ENCODE measurements at places on chromosomes 5 and 9.

DNA sequence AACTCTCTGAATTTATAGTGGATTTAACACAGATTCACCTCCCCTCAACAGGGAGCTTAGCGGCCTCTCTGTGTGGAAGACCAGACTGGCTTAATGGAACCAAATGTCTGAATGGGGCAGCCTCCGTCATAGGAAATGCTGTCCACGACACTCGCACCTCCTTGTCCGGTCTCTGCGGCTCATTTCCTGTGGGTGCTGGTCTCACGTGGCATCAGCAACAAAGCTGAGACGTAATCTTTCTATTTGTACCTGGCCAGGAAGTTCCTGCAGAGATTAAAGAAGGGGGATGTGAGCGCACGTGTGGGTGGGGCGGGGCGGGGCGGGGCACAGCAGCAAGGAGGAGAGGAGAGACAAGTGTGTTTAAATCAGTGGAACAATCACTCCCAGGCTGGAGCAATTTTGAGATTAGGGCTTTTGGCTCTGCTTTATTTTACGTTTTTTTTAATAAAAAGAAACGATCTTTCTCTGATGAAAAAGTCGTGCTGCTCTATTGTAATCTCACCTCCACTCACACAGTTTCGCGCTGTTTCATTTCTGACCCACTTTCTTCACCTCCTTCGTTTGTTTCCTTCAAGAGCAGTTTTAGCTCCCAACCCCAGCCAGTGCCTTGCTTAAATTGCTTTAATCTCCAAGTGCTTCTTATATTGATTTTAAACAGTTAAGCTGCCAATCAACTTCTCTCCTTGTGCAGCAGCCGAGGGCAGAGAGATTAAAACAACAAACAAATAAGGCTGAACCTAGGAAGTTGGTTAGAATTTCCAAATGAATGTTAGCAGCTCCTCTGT lies 132.2 kb upstream of the ASTN2 start:
- DNase-seq = no peak

- DNase-seq = no peak
Measured at GRCh38 chr5:68849103-68849502, 244.7 kb upstream of the SLC30A5 start.

- DNase-seq = no peak
Measured at GRCh38 chr9:34876096-34876495, 82.0 kb upstream of the PHF24 start.

- DNase-seq = no peak
Measured at GRCh38 chr5:37234288-37234687, 14.9 kb downstream of the CPLANE1 start.

- no peak for DNase-seq
Measured at GRCh38 chr9:106718936-106719335, 144.0 kb upstream of the ZNF462 start.

GRCh38 chr5:80798166-80798565 lies 143.4 kb upstream of the DHFR start:
- DNase-seq = no peak

DNA sequence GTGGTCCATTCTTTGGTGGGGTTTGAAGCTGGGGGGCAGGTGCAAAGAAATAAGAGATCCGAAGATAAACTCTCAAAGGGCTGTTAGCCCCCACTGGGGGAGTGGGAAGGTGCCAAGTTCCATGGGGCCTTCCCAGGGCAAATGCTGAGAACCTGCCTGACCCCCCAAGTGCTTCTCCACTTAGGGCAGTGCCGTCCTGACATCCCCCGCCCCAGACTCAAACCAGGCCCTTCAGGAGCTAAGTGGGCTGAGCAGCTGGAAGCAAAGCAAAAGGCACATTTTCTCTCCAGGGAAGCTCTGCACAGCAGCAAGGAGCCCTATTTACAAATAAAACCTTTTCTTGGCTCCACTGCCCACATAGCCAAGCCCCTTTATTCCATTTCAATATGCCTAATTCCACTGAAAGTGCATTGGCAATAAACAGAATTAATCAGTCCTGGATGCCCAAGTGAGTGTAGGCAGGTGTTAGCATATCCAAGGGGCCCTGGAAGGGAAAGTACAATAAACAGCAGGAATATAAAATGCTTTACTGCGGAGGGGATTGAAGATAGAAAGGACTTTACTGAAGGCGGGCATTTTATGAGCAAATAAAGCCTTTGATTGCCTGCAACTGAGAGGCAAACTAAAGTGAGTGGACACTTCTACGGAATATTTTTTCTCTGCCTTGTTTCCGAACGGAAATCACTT lies 44.6 kb downstream of the WHRN start:
- no peak for DNase-seq

GRCh38 chr5:68046445-68046844 lies 169.1 kb upstream of the PIK3R1 start:
- DNase-seq = peak; percentile 85

- DNase-seq = peak; percentile 32
Measured at GRCh38 chr9:132372177-132373095, 17.6 kb upstream of the SETX start.

GRCh38 chr9:113350937-113351336 lies 1.6 kb downstream of the BSPRY start:
- DNase-seq = no peak

DNA sequence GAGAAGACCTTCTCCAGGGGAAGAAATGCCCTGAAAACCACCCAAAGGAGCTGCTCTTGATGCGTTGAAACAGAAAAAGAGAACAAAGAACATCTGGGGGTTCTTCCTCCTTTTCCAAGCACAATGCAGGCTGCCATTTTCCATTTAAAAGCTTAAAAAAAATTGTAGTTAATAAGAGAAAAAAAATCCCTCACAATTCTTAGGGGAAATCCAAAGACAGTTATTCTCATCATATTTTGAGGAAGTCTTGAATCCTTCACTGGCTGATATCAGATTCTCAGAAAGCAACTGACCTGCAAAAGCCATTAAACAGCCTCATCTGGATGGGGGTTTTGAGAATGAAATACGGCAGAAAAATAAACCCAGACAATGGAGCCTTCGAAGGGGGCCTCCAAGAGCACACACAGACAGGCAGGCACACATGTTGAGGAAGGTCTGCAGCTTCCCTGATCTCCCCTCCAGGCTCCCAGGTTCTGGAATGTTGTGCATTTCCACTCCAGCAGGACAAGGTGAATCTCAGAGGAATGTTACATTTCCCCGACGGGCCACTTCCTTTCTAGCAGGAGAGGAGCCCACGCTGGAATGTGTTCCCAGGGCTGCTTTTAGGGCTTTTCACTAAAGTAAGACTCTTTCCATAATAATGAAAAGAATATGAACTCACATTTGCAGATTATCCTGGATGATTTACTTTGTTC lies 159.4 kb upstream of the S1PR3 start:
- DNase-seq = no peak

DNA sequence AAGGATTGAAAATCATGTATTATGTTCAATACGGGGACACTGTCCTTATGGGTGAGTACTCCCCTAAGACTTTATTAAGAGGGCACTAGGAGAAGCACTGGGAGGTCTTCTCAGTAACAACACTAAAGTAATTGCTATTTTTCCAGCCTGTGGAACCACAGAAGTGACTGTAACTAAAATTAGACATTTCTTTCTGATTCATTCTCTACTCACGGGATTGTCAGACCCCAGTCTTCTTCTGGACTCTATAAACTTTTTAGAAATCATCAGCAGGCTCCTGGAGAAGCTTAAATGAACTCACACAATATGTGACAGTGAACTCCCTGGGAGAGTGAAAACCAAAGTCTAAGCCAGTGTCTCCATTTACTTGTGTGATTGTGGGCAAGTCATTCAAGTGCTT lies 14.5 kb downstream of the TLR4 start:
- DNase-seq = no peak

DNA sequence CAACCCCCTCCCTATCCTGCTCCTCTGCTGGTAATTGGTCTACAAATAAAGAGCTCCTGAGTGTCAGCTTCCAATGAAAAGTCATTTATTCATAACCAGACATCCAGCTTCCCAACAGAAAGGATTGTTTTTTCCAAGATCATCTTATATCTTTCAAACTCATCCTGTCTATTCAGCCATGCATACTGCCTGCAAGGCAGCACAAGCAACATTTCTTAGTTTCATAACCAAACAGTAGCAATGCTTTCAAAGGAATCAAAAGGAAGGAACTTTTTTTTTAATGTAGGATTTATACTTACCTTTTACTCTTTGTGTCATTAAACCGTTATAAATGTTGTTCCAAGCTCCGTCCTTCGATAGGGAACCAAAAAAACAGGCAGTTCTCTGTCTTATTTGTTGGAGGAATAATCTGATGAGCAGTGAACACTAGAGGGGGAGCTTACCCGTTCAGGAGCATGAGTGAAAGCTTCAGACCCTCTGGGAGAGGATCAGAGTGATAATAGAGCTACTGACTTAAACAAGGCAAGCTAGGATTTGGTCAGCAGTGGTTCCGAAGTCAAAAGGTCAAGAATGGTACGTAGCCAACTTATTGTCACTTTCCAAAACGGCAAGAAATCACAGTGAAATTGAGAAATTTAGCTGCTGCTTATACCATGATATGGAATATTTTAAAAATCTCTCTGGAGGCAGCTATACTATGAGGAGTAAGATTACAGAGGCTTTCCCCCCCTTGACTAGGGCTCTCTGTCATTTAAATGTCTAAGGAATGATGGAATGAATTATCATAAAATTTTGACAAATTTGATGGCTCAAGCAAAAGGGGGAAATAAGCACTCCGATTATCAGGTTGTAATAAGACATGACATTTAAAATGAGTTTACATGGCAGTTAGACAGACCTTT lies 892.9 kb downstream of the NR2F1-AS1 start:
- peak; percentile 11 for DNase-seq

DNA sequence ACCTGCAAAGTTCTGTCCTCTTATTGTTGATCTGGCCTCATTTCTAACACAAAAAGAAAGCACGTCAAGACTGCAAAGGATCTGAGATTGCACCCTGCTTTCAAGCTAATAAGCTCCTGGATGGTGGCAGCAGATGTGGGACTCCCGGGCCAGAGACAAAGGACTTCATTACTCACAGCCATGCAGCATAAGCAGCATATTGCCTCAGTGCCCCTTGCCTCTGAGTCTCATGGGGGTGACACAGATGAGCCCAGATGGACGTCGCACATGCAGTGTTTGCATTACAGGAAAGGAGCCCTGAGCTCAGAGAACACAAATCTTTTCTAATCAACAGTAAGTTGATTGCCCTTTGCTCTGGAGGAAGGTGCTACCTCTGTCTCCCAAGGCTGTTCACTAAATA lies 105.0 kb downstream of the SLC28A3 start:
- DNase-seq = no peak

DNA sequence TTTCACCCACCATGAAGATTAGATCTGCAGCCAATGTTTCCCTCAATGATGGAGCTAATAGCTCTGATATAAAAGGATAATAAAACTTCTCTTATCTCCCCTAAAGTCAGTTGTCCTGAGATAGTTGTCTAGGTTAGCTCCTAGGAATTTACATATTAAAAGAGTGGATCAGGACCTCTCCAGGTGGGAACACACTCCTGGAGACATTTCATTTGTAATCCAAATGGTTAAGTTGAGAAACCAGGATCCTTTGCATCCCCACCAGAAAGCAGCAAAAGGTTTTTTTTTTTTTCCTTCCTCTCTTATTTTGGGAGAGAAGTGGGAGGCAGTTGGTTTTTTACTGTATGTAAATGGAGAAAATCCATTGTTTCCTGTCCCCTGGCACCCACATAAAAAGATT lies 182.5 kb upstream of the FBXL17 start:
- DNase-seq = no peak

GRCh38 chr5:3994628-3995027 lies 399.0 kb downstream of the IRX1 start:
- DNase-seq = no peak

DNA sequence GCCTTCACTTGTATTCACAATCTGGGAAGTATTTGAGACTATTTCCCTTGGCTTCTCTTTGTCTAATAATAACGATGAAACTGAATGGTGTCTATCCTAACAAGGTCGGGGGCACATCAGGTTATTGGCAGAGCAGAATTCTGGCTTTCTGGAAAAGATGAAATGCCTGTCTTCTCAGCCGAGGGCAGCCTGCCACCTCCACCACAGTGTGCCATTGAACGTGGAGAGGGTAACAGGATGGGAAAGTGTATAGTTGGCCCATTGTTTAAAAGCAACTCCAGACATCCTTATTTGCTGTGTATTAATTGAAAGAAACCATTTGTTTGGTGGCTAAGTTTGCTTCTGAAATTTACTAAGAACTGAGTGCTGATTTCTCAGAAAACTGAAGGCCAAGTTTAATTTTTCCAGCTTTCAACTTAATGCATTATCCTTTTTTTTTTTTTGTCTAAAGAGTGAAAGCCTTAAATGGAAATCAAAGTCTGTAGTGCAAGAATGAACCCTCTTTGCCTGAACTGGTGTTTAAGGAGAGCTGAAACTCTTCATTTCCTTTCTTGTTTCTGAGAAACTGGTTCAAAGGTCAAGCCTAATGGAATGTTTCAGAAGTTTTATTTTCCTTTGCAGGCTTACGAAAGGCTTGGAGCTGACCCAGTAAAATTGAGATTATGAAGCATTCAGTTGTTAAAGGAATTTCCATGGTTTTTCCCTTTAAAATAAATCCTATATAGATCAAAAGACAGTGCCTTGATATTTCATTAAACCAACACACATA lies 563.7 kb upstream of the DAP start:
- no peak for DNase-seq

- no peak for DNase-seq
Measured at GRCh38 chr5:139657363-139658321, 9.5 kb downstream of the CXXC5 start.

- no peak for DNase-seq
Measured at GRCh38 chr5:78691084-78691960, 42.8 kb upstream of the LHFPL2 start.

DNA sequence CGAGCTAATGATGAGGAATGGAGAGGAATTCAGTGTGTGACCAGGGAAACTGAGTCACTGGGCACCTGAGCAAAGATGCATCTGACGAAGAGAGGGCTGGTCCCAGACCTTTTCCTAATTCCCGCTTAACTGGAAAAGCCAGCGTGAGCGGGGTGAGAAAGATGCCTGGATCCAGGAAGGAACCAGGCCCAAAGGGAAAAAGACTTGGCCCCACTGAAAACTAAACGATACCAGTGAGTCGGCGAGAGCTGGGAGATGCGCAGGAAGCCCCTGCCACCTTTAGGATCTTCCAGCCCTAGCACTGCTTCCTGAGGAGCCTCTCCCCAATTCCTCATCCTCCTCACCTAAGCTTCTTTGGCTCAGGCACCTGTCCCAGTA lies 499 bp upstream of the FCHSD1 start:
- no peak for DNase-seq

GRCh38 chr9:124764774-124765438 lies 6.2 kb downstream of the NR6A1 start:
- peak; percentile 70 for DNase-seq

GRCh38 chr9:68898781-68899439 lies 115.0 kb downstream of the PRKACG start:
- DNase-seq = no peak

DNA sequence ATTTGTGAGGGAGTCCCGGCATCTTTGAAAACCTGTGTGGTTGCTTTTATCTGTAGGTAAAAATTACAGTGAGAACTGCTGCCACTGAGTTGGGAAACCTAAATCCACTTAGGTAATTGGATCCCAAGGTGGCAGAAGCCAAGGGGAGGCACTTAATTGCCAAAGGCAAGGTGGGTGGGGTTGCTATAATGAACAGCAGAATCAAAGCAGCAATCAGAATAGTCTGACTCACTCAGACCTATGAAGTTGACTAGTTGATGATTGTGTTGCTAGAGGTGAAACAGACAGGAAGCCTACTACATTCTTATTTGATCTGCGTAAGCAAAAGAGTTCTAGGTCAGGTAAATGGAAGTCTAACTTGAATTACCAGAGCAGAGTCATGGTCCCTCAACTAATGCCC lies 17.3 kb upstream of the BICD2 start:
- DNase-seq = no peak

GRCh38 chr9:105264380-105264779 lies 19.9 kb downstream of the SLC44A1 start:
- peak; percentile 72 for DNase-seq

Measured in RKO (cell line).